Stimulated activated CD8-positive, alpha-beta memory T cell treated with anti-CD3 and anti-CD28 coated beads, Interleukin-15, amount 100 ng/mL, for 24 hours (primary cell): ENCODE measurements at places on chromosomes 12 and 14.

GRCh38 chr12:15014708-15015107 is 41.9 kb downstream of the PDE6H start:
- no peak for DNase-seq

DNA sequence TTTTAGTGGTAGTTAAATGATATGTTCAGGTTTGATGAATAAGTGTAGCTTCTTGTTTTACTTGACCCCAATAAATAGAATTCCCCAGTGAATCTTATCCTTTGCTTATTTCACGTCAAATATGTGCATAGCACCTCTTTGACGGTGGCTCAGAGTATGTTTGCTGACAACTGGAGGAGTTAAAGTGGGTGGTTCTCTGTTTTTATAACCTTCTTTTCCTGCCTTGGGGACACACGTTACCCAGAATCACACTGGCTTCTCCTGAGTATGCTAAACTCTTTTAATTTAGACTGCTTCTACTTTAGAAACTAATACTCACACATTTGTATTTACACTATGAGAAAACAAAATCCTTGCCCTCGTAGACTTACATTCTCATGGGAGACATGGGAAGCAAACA is 62.3 kb downstream of the TMTC2 start:
- no peak for DNase-seq

GRCh38 chr12:57296291-57296690 is 45.3 kb upstream of the STAC3 start:
- DNase-seq = no peak

DNA sequence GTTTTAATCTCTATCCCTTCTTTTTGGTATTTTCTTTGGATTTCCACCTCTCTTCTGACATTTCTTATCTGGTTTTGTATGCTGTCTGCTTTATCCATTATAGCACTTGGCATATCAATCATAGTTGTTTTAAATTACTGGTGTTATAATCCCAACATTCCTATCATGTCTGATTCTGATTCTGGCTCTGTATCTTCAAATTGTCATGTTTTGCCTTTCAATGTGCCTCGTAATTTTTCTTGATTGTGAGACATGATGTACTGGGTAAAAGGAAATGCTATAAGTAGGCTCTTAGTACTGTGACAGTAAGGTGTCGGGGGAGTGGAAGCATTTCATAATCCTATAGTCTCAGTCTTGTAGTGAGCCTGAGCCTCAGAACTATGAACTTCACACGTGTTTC is 729.3 kb upstream of the NOVA1 start:
- DNase-seq = no peak

- DNase-seq = no peak
These were observed 143.7 kb upstream of the DIO2 start for GRCh38 chr14:80354860-80355581.

- no peak for DNase-seq
These were observed 255.9 kb downstream of the RAD51B start for GRCh38 chr14:68075382-68076029.

GRCh38 chr12:1806301-1807086 is 13.9 kb upstream of the LRTM2 start:
- no peak for DNase-seq

- DNase-seq = no peak
These were observed 748 bp downstream of the MAPKAPK5 start for GRCh38 chr12:111842556-111843396.

DNA sequence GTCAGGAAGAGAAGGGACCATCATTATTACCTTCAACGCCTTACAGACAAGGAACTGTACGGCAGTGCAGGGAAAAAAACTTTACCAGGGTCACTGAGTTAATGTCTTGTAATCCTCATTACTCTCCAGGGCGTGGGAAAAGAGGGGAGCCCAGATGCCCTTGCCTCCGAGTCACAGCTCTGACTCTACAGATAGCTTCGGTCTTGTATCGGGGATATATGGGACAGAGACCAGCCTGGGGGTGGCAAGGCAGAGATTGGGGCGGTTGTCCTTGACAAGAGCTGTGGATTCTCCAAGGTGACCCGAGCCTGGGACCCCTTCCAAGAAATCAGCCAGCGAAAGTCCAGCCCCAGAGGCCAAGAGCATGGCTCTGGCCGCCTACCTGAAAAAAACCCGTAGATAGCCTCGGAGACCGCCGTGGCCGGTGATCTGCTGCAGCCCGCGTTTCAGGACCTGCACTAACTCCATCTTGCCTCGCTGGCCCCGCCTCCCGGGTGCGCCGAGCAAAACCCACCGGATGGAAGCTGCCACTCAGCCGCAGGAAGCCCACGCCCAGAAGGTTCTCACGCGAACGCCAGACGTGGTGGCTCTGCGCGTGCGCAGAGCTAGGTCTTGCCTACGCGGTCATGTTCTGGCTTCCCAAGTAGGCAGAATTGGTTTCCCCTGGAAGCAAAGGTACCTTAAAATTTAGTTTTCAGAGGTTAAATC is at the start of gene NDUFA12:
NDUFA12 (minus strand) TSS at position 485 of the 708 bp plus-strand sequence; CDS start at position 468, 17 bp downstream.
- DNase-seq = peak; percentile 87

DNA sequence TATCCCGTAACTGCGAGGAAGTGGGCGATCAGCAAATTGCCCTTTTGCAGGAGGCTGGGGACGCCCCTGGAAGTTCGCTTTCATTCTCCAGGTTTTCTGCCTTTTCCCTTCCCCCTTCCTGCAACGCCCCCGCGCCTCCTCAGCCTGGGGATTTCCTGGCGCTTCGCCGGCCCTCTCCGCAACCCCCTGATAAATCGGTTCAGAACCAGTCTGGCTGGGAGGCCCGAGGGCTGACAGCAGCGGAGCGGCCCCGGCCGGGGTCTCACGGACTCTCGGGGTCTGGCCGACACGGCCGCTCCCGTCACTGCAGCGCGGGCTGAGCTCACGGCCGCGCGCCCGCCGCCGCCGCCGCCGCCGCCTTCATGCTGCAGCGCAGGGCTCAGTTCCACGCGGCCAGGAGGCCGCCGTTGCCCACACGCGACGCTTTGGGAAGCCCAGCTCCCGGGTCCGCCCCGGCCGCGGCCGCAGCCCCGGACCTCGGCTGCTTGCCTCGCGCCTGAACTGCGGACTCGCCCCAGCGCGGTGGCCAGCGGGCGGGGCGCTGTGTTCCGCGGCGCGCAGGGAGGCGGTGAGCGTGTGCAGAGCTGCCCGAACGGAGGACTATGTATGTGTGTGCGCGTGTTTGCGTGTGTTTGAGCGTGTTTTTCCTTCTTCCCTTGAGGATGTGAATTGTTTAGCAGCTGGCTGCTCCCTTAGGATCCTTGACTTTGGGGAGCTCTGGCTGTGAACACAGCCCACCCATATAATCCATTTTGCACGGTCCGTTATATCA is at the start of gene LRFN5:
LRFN5 (plus strand) TSS at position 345 of the 772 bp plus-strand sequence.
- no peak for DNase-seq

DNA sequence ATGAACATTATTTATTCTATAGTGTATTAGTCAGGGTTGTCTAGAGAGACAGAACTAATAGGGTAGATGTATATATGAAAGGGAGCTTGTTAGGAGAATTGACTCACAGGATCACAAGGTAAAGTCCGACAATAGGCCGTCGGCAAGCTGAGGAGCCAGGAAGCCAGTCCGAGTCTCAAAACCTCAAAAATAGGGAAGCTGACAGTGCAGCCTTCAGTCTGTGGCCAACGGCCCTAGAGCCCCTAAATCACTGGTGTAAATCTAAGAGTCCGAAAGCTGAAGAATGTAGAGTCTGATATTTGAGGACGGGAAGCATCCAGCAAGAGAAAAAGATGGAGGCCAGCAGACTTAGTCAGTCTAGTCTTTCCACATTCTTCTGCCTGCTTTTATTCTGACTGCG is 912.2 kb downstream of the FLRT2 start:
- DNase-seq = no peak

GRCh38 chr12:129651951-129652350 is 251.9 kb downstream of the TMEM132D start:
- DNase-seq = no peak

DNA sequence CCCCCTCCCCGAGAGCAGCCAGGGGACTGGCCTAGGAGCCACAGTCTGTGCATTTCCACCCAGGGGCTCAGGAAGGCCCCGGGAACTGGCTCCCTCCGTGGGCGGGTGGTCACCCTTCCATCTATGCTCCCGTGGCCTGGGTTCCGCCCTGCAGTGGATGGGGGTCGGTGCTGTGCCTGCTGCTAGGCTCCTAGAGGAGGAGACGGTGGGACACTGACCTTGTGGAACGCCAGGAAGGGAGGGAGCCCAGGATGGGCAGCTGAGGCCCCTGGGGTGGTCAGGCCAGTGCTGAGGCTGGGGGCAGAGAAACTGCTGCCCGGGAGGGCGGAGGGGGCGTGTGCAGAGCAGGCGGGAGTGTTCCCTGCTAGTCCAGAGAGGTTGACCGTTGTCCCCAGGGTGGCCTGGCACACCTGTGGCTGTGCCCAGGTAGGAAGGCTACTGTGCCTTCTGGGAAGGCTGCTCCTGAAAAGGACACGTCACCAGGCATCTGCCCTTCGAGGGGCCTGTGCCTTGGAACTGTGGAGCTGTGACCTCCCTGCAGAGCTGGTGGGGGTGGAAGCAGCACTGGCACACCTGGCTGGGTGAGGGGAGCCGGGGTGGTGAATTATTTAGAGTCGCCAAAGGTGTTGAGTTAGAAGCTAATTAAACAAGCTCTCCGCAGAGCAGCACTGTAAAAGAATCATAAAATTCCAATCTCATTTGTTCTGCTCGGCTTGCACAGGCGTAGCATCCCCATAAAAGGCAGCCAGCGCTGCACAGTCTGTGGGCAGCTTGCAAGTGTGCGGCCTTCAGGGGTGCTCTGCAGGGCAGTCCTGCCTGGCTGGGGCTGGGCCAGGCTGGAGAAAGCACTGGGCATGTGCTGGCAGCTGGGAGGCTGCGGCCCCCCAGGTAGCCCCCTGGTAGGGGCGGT is 145.1 kb downstream of the KIF26A start:
- DNase-seq = no peak

- DNase-seq = no peak
These were observed 49.7 kb upstream of the SAV1 start for GRCh38 chr14:50717811-50718210.

DNA sequence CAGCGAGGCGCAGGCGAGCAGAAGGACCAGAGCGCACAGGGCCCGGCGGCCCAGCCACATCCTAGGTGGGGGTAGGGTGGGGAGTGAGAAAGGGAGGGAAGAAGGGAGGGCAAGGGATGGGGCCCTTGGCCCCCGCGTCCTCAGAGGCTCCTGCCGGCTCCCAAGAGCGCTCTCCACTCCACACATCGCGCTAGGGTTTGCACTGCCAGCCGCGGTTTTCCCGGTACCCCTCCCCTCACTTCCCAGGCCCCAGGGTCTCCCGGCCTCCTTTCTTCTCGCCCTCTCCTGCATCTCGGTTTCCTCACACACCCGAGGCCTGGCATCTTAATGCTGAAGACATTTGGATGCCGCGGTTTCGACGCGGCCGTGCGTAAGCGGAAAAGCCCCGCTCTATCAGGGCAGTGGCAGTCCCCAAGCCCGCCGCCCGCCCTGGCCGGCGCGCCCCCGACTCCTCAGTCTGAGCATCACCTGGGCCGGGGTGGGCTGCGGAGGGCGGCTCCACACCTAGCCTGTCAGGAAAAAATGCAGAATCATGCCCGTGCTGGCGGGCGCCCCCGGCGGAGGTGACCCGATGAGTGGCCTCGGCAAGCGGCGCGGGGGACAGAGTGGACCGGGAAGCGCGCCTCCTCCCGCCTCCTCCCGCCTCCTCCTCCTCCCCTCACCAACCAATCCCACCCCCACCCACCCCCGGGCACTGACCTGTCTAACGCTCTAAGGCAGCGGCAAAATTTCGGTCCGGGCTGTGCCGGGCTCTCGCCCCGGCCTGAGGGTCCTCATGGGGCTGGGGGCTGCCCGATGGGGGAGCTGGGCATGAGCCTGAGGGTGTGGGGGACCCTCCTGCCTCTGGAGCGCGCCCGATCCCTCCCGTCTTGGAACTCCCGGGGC is 686 bp downstream of the B4GALNT1 start:
- no peak for DNase-seq

DNA sequence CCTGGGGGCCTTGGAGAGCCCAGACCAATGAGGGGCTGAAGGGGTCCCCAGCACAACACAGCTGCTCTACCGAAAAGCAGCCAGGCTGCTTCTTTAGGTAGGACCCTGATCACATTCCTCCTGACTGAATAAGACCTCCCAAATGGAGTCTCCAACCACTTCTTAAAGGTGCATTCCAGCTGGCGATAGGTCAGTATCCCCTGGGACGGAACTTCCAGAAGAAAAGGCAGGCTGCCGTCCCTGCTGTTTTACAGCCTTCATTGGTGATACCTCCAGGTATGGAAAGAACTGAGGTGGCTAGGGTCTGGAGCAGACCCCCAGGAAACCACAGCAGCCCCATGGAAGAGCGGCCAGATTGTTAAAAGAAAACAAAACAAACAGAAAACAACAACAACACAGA is 340.6 kb downstream of the BTG1 start:
- no peak for DNase-seq

GRCh38 chr12:127170226-127171180 is 1096.5 kb upstream of the TMEM132C start:
- no peak for DNase-seq

GRCh38 chr12:111209811-111210210 is 159.1 kb downstream of the PHETA1 start:
- DNase-seq = no peak

GRCh38 chr12:57496822-57497221 is 9.0 kb downstream of the MARS1 start:
- no peak for DNase-seq

GRCh38 chr12:61290473-61290872 is 969.7 kb upstream of the USP15 start:
- DNase-seq = no peak

- DNase-seq = no peak
These were observed 3.0 kb downstream of the SRRM4 start for GRCh38 chr12:118984161-118984943.

GRCh38 chr12:54879150-54879549 is 24.8 kb downstream of the MUCL1 start:
- no peak for DNase-seq
